Activated naive CD4-positive, alpha-beta T cell (primary cell): ENCODE measurements at places on chromosomes 5 and 9.

- DNase-seq = no peak
Observed at GRCh38 chr5:154038261-154038706, 426 bp downstream of the FAM114A2 start.

GRCh38 chr9:125843646-125844045 lies 96.5 kb downstream of the PBX3 start:
- DNase-seq = no peak

DNA sequence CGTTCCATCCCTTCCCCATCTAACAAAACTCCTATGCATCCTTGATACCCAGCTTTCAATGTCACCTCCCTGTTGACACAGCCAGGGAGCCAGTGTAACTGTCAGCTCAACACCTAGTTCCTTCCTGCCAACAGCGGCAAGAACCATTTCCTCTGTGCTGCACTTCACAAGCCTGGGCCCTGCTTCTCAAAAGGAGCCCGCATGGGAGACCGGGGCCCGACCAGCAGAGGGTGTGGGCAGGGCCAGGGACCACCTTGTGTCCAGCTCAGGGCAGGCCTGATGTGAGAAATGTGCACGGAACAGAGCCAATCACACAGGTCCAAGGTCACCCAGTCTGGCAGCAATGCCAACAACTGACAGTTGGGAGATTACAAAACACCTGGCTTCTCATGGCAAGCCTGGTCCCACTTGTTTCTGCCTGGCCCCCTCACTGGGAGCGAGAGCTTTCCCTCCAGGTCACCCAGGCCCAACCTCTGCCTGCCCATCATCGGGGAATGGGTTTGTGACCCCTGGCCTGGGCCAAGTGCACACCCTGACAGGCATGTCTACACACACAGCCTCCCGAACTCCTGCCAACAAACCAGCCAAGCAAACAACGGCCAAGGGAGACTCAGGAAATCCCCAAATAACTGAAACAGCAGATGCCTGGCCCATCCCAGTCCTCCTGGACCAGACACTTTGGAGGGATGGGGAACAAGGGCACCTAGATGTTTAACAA lies 3.1 kb downstream of the RNF44 start:
- no peak for DNase-seq

DNA sequence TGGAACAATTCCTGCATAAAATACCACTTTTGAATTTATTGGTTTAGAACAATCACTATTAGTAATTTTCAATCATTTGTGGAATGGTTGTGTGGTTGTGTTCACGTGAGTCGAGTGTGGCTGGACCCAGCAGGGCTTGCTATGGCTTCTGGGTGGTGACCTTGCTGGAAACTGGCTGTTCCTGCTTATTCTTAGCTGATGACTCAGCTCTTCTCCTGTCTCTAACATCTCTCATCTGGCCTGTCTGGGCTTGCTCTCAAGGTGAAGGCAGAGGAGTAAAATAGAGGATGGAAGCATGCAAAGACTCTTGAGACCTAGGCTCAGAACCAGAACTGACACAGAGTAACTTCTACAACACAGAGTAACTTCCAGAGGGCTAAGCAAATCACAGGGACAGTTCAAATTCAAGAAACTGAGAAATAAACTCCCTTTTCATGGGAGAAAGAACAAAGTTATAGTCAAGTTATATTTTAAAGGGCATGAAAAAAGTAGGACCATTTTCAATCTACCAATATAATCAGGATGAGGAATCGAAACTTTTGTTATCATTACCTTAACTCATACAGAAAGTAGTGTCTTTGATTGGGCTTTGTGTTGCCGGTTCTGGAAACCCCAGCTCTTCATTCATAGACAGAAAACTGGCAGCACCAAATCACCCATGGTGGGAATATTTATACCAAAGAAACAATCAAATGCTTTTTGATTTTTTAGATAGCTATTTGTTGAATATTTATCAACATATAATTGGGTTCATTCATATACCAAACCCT lies 665.1 kb downstream of the CDH18 start:
- no peak for DNase-seq

DNA sequence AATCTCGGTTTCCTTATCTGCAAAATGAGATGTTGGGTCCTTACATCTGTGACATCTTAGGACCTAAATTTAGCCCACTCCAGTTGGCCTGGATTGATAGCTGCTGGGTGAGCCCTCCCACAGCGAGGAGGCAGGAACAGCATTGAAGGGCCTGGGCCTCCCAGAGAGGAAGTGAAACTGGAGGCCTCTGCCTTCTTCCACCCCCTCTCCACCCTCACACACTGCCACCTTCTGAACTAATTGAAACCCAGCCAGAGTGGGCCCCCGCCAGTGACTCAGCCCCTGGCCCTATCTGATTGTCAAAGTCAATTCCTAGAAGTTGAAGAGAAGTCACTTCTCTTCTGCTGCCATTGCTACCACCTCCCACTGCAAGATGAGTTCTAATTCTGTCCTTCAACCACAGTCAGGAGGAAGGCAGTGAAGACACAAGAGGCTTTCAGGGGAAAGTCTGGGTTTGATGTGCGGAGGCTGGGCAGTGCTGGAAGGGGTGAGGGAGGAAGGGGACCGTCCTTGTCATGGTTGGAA lies 55.2 kb upstream of the NEK6 start:
- DNase-seq = no peak

- no peak for DNase-seq
Observed at GRCh38 chr9:69314547-69314946, 10.5 kb upstream of the ENTREP1 start.

DNA sequence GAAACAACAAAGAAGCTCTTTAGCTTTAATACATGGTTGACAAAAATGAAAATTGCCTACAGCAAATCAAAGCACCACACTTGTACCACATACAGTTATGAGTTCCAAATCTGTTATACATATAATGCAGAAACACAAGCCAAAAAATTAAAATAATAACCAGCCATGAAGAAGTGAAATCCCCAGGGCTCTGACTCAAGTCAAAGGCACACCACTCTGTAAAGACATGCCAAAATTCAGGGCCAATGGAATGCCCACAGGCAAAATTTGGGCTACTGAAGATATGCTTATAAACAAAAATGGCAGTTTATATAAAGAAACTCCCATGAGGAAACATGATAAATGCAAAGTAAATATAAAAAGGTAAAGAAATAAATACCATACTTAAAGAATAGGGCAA lies 29.0 kb downstream of the THBS4 start:
- no peak for DNase-seq

GRCh38 chr5:34905564-34905963 lies 9.7 kb downstream of the RAD1 start:
- no peak for DNase-seq

DNA sequence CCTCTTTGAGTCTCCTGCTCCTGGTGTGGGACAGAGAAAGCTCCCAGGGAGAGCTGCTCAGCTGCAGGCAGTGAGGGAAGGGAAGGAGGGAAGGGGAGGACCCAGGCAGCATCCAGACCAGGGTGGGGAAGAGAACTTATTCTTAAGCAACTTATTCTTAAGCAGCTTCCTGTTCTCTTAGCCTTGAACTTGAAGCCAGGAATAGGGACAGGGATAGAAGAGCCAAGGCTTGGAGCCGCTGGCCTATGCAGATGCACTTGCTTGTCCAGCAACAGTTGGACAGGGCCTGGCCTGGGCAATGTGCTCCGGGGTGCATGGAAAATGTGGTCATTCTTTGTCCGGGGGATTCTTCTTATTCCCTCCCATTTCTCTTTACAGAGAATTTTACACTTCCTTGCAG lies 31.4 kb upstream of the SPTLC1 start:
- DNase-seq = no peak

- no peak for DNase-seq
Observed at GRCh38 chr9:28320616-28321015, 747.3 kb upstream of the C9orf72 start.

DNA sequence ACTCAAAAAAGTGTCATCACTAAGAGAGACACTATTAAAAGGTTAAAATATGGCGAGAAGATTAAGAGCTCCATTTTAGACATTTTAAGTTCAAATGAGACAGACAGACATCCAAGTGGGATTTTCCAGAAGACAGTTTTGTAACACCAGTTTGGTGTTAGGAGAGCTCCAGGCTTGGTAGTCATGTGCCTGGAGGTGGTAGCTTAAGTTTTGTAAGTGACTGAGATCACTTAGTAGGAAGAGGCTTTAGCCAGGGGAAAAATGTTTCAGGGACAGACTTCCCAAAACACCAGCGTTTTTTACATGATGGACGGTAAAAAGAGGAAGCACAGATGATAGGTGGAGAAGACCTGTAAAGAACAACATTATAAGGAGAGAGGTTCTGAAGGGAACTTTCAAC lies 150.3 kb downstream of the GIN1 start:
- DNase-seq = no peak

GRCh38 chr9:124502711-124503702 lies 4.2 kb downstream of the NR5A1 start:
- DNase-seq = no peak

DNA sequence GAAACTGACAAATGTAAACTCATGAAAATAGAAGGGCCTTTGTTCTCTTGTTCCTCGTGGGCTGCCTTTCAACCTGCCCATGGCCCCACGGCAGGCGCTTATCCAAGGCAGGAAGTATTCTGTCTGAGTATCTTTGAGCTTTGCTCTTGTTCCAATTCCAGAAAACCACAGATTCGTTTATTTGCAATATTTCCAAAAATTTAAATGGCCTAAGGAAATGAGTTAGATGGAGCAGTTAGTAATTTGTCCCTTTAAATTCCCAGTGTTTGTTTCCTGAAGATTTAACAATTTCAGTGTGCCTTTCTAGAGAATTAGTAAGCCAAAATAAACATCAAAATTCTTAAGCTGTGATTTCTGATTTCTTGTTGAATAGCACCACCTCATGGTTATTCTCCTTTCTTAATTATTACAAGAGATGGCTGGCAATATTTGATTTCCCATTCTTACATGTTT lies 299.4 kb upstream of the RASA1 start:
- no peak for DNase-seq

- no peak for DNase-seq
Observed at GRCh38 chr5:177234841-177235240, 68.7 kb downstream of the RAB24 start.

DNA sequence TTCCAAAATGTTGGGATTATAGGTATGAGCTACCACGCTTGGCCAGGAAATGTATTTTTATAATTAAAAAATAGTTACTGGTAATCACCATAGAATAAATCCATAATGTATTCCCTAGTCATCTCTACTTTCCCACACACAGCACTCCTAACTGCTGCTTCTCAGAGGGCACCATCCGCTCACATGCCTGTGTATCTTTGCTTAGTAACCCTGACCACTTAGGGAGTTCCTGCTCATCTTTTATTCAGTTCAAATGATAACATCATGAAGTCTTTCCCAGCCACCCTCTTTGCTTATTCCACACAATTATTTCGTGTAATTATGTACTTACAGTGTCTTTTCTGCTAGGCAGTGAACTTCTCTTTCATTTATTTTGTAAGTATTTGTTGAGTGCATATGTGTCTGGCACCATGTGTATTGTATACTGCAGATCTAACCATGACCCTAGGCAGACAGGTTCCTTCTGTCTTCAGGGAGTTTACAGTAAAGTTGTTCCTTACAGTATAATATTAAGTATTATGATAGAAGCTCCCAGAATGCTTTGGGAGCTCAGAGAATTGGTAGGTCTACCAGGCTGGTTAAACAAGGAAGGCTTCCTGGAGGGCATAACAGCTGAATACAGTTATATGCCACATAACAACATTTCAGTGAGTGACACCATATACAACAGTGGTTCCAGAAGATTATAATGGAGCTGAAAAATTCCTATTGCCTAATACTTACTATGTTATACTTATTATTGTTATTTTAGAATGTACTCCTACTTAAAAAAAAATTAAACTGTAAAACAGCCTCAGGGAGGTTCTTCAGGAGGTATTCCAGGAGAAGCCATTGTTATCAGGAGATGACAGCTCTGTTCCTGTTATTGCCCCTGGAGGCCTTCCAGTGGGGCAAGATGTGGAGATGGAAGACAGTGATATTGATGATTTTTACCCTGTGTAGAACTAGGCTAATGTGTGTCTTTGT lies 39.2 kb downstream of the DCAF10 start:
- DNase-seq = no peak

- no peak for DNase-seq
Observed at GRCh38 chr5:89545626-89546025, 662.6 kb upstream of the MEF2C start.

DNA sequence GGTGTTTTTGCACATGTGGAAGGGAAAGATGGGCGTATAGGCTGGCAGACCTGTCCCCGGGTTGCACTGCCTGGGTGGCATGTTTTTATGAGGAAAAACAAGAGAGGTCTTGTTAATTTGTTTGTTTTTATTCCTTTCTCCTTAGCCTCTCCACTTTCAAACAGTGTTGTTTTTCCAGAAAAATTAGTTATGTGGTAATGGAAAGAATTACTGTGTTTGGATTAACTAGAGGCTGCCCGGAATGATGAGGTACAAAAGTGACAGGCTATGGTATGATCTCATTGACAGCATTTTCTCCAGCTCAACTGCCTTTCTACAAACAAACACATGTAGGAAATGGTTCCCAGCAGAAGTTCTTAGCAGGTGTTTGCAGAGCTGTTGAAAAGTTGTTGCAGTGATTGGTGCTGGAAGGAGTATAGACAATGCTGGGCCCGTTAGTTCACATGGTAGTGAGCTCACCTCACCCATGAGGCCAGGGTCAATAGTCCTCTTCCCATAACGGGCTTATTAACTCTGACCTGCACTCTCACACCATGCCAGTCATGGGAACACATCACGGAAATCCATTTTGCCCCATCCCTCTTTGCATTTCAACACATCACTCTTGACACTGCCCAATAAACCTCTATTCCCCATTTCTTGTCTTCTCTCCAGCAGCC lies 111.3 kb upstream of the SAP30L start:
- DNase-seq = no peak

DNA sequence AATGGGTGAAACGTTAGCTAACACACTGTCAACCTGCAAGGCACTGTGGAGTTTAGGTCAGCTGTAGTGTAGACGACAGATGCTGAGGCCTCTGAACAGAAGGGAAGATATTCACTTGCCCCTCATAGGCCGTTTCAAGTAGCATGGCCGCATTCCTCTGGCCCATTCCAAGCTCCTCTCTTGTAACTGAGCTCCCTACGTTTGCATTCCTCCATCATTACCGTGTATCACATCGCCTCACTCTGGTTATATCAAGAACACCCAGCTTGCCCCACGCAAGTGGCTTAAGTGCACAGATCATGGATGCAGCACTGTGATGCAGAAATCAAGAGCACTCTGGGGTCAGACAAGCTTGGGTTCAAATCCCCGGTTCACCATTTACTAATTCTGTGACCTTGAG lies 43.3 kb downstream of the PRELID2 start:
- no peak for DNase-seq

DNA sequence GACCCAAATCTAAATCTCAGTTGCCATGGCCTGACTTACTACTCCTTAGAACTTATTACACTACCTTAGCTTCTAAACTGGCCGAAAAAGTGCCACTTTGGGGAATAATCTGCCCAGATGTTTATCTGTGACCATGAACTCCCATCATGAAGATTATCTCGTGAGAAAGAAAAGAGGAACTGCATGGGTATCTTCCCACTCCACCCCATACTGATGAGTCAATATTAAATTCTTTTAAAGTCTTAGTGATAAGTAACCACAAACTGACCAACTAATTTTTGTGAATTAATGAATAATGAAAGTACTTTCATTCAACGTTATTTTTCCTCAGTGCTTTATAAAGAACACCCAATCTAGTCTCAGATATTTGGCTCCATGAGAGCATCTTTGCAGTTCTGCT lies 493.5 kb downstream of the EBF1 start:
- DNase-seq = no peak

- peak; percentile 31 for DNase-seq
Observed at GRCh38 chr9:4640027-4640426, 22.1 kb upstream of the PLPP6 start.
